ENCODE measurements at places on chromosomes 6 and 20. TPM values are rescaled to one million over a fixed set of nuclear protein-coding genes. Genes with fewer than 3 reads are reported as not detected.

TRIM31 gene
- 5.7 TPM for polyA plus RNA-seq

DNA sequence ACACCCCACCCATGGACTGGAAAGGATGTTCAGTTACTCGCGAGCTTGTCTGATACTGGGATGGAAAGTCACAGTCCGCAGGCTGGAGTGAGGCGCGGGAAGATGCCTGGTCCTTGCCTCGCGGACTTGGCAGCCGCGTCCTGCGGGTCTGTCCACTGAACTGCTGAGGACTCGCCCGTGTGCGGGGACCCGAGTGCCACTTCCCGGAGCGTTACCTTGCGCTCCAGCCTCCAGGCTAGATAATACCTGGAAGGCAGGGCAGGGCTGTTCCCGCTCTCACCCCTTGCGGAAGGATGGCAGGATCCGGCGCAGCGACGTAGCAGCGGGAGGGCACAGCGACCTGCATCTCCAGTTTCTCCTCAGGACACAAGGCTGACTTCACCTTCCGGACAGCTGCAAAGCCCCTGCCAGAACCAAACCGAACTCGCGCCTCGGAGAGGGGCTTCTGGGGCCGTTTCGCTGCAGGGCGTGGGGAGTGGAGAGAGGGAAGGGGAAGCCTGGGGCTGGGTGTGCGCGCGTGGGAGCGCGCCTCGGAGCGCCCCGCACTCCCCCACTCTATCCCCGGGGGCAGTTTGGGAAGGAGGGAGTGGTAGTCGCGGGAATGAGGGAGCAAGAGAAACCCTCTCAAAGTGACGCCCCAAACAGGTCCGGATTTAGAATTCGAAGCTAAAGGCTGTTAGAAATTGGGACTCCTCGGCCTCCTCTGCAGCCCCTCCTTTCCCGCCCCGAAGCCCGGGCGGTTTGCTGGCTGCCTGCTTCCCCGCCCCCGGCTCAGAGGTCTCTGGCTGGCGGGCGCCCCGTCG is at the start of gene KCNQ5:
TSS of gene KCNQ5 (plus strand) at position 774 of the 803 bp plus-strand sequence.
- peaks cover 6% of the 10 kb centered on the region for H3K4me1 ChIP-seq
- H3K27ac ChIP-seq = peak within 1 kb of the TSS; percentile 26
- H3K36me3 ChIP-seq = no peaks in the 10 kb centered on the region
- DNase-seq = peak; percentile 18
- peak within 1 kb of the TSS; percentile 39 for H3K4me3 ChIP-seq
- peaks cover 47% of the 10 kb centered on the region for H3K27me3 ChIP-seq

ABHD16B gene
- polyA plus RNA-seq = not detected

- no peak overlapping the region for H3K4me3 ChIP-seq
- peaks cover 19% of the 10 kb centered on the region for H3K4me1 ChIP-seq
- no peaks in the 10 kb centered on the region for H3K27me3 ChIP-seq
- DNase-seq = peak; percentile 41
- H3K36me3 ChIP-seq = peaks cover 32% of the 10 kb centered on the region
Observed at GRCh38 chr6:139173172-139173571, 38.3 kb downstream of the HECA start.

DNA sequence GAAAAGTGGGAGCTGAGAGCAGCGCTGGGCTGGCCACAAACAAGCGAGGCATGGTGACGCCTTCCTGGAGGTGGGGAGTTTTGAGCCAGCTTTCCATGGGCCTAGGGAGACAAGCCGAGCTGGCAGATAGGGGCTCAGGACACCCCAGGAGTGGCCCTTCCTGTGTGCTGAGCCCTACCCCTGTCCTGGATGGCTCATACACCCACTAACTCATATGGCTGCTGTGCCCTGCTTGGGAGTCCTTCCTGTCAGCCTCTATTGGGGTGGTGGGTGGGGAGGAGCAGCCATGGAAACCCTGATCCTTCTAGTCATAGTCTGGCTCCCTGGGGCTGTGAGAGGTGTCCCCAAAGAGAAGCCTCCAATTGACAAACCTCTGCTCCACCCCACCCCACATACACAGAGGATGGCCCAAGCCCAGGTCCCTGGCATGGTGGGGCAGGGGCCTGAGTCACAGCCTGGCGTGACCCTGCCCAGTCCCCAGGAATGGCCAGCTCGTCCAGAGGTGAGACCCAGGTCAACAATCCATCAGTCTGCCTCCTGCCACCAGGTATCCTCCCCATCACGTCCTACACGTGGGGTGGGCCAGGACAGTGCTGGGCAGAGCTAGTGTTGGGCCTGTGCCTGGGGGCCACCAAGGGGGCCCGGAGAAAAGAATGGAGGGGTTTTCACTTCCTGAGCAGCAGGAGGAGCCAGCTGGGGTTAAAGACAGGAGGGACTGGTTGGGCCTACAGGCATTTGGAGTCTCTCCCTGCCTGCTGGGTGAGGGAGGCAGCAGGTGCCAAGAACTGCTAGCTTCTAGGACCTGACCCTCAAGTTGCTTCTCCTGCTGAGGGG is 52.2 kb downstream of the MRPL14 start:
- peak overlapping the region; percentile 3 for H3K27ac ChIP-seq
- no peak overlapping the region for H3K4me3 ChIP-seq
- no peaks in the 10 kb centered on the region for H3K36me3 ChIP-seq
- no peaks in the 10 kb centered on the region for H3K27me3 ChIP-seq

ADGRF1 gene
- polyA plus RNA-seq = 1.2 TPM

DNA sequence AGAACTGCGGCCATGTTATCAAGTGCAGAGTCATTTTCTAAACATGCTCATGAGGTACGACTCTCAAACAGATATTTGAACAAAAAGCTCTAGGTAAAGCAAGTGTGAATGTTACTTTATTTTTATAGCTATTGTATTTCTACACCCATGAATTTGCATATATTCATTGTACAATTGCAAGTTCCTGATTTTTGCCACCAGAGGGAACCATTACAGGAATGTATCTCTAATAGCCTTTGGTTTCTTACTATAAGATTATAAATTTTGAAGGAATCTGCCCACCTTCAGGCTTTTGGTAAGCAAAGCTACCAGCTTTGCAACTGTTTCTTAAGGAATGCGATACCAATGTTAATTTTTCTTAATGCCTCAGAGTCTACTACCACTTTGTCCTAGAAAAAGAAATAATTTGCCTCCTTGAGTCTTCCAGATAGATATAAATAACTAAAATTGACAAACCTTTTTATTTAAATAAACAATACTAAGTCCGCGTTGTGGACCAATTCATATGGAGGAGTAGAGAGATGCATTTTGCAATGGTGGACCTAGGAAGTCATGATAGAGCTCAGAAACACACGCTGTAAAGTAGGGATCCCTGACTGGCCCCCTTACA is 125.4 kb upstream of the SAMD5 start:
- H3K27ac ChIP-seq = no peak overlapping the region
- H3K27me3 ChIP-seq = no peaks in the 10 kb centered on the region
- DNase-seq = no peak
- H3K4me3 ChIP-seq = no peak overlapping the region
- no peaks in the 10 kb centered on the region for H3K4me1 ChIP-seq

DNA sequence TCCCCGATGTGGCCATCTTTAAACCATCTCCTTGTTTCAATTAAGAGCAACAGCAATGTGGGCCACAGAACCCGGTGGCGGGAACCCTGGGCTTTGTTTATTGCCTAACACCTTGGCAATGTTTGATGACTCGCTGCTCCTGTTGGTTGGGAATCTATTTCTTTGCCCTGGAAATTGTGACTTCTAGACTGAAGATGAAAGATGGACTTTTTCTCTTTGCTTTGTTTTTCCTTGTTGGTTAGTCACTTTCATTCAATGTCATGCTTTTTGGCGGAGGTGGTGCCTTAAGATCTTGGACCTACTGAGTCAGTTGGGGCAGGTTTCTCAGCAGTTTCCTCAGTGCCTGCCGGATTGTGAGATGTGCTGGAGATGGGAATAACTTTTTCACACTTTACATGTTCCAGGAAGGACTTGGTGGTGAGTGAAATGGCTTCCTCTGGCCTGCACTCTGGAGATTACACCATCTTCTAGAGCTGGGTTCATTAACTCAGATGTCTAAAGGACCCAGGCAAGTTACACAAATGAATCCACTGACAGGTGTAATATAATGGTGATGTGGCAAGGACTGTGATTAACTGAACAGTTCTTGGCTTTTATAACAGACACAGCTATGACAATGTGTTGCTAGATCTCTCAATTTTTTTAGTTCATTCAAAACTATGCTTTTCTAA is 56.3 kb downstream of the TSHZ2 start:
- no peak overlapping the region for H3K4me3 ChIP-seq
- no peaks in the 10 kb centered on the region for H3K36me3 ChIP-seq
- no peaks in the 10 kb centered on the region for H3K27me3 ChIP-seq

DNA sequence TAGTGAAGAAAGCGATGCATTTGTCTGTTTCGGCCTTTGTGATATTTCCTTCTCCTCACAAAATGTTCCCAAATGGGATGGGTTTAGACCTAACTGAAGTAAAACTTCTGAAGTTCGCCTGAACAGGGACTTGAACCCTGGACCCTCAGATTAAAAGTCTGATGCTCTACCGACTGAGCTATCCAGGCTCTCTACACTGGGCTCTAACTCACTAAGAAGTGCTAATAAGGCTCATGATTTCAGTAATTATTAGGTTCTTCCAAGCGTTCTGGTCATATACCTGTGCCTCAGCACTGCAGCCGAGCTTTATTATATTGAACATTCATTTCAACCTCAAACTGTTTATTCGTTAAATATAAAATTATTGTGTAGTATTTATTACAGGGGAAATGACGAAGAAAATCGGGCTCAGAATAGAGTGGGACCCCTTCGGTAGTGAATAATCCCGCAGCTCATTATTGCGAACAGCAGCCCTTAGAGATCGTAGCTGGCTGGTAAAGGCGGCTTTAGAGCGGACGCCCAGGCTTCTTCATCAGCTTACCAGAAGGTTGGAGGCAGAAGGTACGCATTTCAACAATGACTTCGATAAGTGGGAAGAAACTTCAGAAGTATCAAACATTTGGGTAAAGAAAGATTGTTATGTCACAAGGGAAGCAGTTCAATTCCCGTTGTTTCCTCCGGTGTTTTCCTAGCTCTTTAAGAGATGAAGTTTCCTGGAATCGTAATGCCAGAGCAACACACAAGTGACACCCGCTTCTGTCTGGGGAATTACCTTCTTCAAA is 119.0 kb upstream of the ZNF184 start:
- peaks cover 70% of the 10 kb centered on the region for H3K27me3 ChIP-seq
- DNase-seq = no peak
- H3K4me1 ChIP-seq = peaks cover 5% of the 10 kb centered on the region
- no peak overlapping the region for H3K4me3 ChIP-seq

- no peak for DNase-seq
- H3K27me3 ChIP-seq = no peaks in the 10 kb centered on the region
- H3K36me3 ChIP-seq = no peaks in the 10 kb centered on the region
- no peak overlapping the region for H3K4me3 ChIP-seq
- H3K27ac ChIP-seq = no peak overlapping the region
Observed at GRCh38 chr6:116393430-116393829, 22.7 kb downstream of the DSE start.

DNA sequence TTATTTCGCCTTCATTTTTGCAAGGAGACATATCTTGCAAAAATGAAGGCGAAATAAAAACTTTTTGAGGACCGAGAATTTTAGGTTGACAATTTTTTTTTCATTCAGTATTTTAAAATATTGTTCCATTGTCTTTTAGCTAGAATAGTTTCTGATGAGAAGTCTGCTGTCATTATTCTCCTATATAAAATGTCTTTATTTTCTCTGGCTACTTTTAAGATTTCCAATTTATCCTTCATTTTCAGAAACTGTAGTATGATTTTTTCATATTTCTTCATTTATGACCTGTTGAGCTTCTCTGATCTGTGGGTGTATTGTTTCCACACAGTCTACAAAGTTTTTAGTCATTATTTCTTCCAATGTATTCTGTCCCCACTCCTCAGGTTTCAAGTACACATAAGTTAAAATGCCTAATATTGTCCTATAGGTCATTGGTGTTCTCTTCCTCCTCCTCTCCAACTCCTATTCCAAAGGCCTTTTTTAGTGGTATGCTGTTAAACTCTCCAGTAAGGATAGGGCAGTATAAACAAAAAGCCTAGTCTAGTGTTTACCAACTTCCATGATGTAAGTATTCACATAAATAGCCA is 15.7 kb downstream of the AHI1 start:
- no peaks in the 10 kb centered on the region for H3K27me3 ChIP-seq
- peaks cover 34% of the 10 kb centered on the region for H3K36me3 ChIP-seq
- H3K27ac ChIP-seq = no peak overlapping the region
- no peak for DNase-seq
- no peaks in the 10 kb centered on the region for H3K4me1 ChIP-seq

DNA sequence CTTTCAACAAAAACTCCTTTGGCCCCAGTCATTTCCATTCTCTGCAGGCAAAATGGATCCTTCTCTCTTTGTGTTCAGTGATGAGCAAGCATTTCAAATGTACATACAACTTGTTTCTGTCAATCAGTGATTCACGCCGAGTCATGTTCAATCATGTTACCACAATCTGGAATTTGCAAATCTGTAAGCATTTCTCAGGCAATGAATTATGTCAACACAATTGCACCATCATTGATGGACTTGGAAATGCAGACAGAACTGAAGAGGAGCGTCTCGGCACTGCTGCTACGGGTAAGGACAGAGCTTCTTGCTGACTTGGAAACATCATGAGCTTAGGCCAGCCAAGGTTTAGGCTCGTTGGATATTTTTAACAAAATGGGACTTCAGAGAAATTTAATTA is 132.8 kb upstream of the AGPAT4 start:
- H3K27me3 ChIP-seq = no peaks in the 10 kb centered on the region
- no peaks in the 10 kb centered on the region for H3K4me1 ChIP-seq
- no peaks in the 10 kb centered on the region for H3K36me3 ChIP-seq
- no peak overlapping the region for H3K4me3 ChIP-seq
- H3K27ac ChIP-seq = no peak overlapping the region

DNAAF9 gene
- 12.9 TPM for polyA plus RNA-seq

- H3K27me3 ChIP-seq = no peaks in the 10 kb centered on the region
- no peak overlapping the region for H3K27ac ChIP-seq
- DNase-seq = no peak
- H3K4me1 ChIP-seq = no peaks in the 10 kb centered on the region
- no peak overlapping the region for H3K4me3 ChIP-seq
Observed at GRCh38 chr6:120951258-120951657, 383.0 kb downstream of the TBC1D32 start.

DNA sequence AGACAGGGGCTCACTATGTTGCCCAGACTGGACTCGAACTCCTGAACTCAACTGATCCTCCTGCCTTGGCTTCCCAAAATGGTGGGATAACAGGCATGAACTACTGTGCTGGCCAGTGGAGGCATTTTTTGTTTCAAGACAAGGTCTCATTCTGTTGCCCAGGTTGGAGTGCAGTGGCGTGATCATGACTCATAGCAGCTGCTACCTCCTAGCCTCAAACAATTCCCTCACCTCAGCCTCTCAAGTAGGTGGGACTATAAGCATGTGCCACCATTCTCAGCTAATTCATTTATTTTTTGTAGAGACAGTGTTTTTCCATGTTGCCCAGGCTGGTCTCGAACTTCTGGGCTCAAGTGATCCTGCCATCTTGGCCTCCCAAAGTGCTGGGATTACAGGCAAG is 17.2 kb downstream of the ENPP3 start:
- H3K27ac ChIP-seq = no peak overlapping the region
- H3K4me3 ChIP-seq = no peak overlapping the region
- DNase-seq = no peak
- H3K36me3 ChIP-seq = peaks cover 16% of the 10 kb centered on the region

Measured in large intestine (tissue), 12 donors.